ENCODE measurements at places on chromosomes 4 and X.

DNA sequence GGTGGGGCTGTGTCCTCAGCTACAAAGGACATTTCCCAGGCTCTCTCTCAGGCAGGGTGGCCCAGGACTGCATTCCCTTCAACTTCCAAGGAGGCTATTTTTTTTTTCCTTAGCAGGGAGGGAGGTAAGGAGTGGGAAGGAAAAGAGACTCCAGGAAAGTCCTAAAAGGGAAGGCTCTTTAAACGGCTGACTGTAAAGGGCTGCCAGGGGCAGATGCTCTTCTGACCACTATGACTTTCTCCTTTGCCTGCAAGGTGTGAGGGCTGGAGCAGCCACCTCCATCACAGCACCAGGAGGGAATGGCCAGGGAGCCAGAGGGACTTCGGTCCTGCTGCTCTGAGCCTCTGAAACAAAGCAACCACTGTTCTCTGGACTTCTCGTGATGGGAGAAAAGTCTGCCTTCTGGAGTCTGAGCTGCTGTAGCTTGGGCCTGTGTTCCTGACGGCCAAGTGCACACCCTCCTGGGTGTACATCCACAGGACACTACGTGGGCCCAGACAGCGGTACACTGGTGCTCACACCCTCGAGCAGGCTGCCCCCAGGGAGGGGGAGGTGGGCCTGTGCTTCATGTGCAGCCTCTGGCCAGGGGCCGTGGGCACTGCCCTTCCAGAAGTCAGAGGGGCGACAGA, 17.9 kb downstream of the NAT8L start:
- no peak for DNase-seq
- no peak overlapping the region for H3K27ac ChIP-seq
- H3K36me3 ChIP-seq, result no peaks in the 10 kb centered on the region

GRCh38 chr4:11312389-11312788, 116.3 kb downstream of the HS3ST1 start:
- H3K27me3 ChIP-seq, result no peaks in the 10 kb centered on the region
- no peaks in the 10 kb centered on the region for H3K4me1 ChIP-seq
- no peak for DNase-seq
- H3K27ac ChIP-seq, result no peak overlapping the region
- no peaks in the 10 kb centered on the region for H3K36me3 ChIP-seq

- H3K27me3 ChIP-seq, result no peaks in the 10 kb centered on the region
- DNase-seq, result no peak
- no peaks in the 10 kb centered on the region for H3K36me3 ChIP-seq
These were observed 207.0 kb upstream of the TBL1X start for GRCh38 chrX:9257718-9258420.

- H3K4me3 ChIP-seq, result no peak overlapping the region
- H3K36me3 ChIP-seq, result peaks cover 45% of the 10 kb centered on the region
- H3K27me3 ChIP-seq, result no peaks in the 10 kb centered on the region
These were observed 9.4 kb upstream of the ADD1 start for GRCh38 chr4:2834001-2834921.

GRCh38 chrX:38807873-38808272, 6.6 kb downstream of the MID1IP1 start:
- peak overlapping the region; percentile 84 for H3K27ac ChIP-seq
- no peaks in the 10 kb centered on the region for H3K36me3 ChIP-seq
- no peaks in the 10 kb centered on the region for H3K27me3 ChIP-seq
- H3K4me1 ChIP-seq, result peaks cover 20% of the 10 kb centered on the region
- H3K4me3 ChIP-seq, result no peak overlapping the region

DNA sequence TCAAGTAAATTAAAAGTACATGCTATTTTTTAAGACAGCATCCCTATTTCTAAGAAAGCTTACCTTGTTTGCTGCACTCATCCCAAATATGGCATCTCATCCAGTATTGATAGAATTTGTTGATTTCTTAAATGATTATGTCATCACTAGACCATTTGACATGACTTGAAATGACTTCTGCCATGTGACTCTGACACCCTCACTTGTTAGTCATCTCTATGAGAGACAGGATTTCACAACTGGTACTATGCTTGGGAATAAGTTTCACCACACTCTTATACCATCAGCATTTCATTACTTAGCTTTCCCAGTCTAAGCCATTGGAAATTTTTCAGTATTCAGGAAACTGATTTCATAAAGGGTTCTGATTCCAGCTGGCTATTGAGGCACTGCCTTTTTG, 55.3 kb downstream of the TMPRSS11F start:
- no peak for DNase-seq
- no peak overlapping the region for H3K27ac ChIP-seq
- H3K4me1 ChIP-seq, result no peaks in the 10 kb centered on the region
- H3K27me3 ChIP-seq, result no peaks in the 10 kb centered on the region

GRCh38 chrX:9456250-9457074, 8.4 kb upstream of the TBL1X start:
- peak overlapping the region; percentile 82 for H3K27ac ChIP-seq
- no peaks in the 10 kb centered on the region for H3K27me3 ChIP-seq
- no peak overlapping the region for H3K4me3 ChIP-seq

DNA sequence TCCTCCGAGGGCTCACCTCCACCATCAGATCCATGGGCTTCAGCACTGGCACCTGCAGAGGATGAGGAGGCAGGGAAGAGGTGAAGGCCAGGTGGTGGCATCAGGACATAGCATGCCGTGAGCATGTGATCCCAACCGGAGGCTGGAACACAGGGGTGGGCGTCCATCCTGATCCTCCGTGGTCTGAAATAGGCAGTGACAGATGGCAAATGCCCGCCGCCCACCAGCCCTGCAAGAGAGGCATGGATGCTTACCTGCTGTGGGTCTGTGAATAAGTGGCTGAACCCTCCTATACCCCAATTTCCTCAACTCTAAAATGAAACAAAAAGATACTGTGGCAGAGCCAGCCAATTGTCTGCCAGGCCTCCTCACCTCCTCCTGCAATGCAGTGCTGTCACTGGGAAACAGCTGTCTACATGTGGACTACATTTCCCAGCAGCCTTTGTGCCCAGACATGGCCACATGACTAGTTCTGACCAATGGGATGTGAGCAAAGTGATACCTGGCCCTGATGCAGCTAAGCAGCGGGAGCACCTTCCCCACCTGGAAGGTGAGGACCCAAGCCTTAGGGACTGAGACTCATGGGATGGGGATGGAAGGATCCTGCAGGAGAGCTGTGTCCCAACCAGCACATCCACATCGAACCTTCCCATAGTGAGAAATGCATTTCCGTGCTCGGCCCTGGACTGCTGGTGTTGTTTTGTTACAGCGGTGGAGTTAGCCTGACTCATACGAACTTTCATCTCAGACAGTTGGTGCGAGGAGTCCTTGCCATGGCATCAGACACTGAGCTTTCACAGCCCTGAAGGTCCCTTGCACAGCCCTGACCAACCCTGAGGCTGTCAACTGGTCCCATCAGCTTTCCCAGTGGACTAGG, 99.5 kb downstream of the PPP2R2C start:
- no peak overlapping the region for H3K27ac ChIP-seq
- H3K27me3 ChIP-seq, result no peaks in the 10 kb centered on the region
- H3K4me1 ChIP-seq, result no peaks in the 10 kb centered on the region
- H3K36me3 ChIP-seq, result no peaks in the 10 kb centered on the region
- DNase-seq, result no peak

GRCh38 chr4:41141900-41142299, 72.4 kb downstream of the APBB2 start:
- H3K27ac ChIP-seq, result no peak overlapping the region
- H3K27me3 ChIP-seq, result no peaks in the 10 kb centered on the region
- no peaks in the 10 kb centered on the region for H3K4me1 ChIP-seq
- H3K4me3 ChIP-seq, result no peak overlapping the region
- no peaks in the 10 kb centered on the region for H3K36me3 ChIP-seq

DNA sequence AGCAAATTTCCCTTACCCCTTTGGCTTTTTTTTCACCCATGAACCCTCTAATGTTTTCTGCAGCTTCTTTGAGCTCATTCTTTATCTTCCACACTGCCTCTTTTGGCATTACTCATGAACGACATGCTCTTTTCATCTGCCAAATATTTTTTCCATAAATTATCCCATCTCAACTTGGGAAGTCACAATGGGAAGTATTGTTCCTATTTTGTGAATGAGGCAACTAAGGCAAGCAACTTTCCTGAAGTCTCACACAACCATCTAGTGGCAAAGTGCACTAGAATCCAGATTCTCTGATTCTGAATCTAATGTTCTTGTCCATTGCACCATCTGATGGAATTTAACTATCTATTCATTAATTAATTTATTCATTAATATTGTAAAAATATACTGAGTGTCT, 625 bp downstream of the RTL9 start:
- DNase-seq, result no peak
- no peak overlapping the region for H3K4me3 ChIP-seq
- no peaks in the 10 kb centered on the region for H3K4me1 ChIP-seq
- no peaks in the 10 kb centered on the region for H3K36me3 ChIP-seq

GRCh38 chrX:118370921-118371624, 25.2 kb downstream of the WDR44 start:
- H3K36me3 ChIP-seq, result no peaks in the 10 kb centered on the region
- no peaks in the 10 kb centered on the region for H3K27me3 ChIP-seq
- H3K27ac ChIP-seq, result no peak overlapping the region
- no peaks in the 10 kb centered on the region for H3K4me1 ChIP-seq

- H3K4me1 ChIP-seq, result no peaks in the 10 kb centered on the region
- H3K4me3 ChIP-seq, result peak overlapping the region; percentile 75
- no peak for DNase-seq
These were observed 554 bp downstream of the CDKL5 start for GRCh38 chrX:18426004-18426320.
